ENCODE measurements at places on chromosomes 2 and 18.

- peak; percentile 54 for DNase-seq
Observed at GRCh38 chr18:23662309-23663263, at the start of gene ANKRD29. Gene ANKRD29, minus strand, starts transcription at chr18:23662911. Its CDS starts 181 bp downstream, at chr18:23662730.

- no peak for DNase-seq
Observed at GRCh38 chr2:234492717-234493485, 4.0 kb downstream of the ARL4C start.

DNA sequence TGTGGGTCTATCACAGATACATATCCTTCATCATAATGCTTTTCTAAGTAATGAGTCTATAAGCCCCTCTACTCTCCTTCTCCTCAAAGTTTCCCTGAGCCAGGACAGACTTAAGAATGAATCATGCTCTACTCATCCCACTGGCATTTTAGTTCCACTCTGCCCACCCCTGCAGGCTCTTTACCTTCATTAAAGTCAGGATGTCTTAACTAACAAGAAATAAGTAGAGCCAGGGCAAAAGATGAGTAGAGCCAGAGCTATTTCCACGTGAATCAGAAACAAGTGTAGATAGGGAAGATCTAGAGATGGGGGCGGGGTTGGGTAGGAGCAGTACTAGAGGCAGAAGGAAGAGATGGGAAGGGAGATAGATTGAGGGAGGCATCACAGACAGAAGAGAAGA lies 790.5 kb downstream of the RNF144A start:
- no peak for DNase-seq

- DNase-seq, result no peak
Observed at GRCh38 chr2:122055521-122055931, 300.1 kb downstream of the TSN start.

- no peak for DNase-seq
Observed at GRCh38 chr2:74364533-74365505, 15.3 kb downstream of the DCTN1 start.

DNA sequence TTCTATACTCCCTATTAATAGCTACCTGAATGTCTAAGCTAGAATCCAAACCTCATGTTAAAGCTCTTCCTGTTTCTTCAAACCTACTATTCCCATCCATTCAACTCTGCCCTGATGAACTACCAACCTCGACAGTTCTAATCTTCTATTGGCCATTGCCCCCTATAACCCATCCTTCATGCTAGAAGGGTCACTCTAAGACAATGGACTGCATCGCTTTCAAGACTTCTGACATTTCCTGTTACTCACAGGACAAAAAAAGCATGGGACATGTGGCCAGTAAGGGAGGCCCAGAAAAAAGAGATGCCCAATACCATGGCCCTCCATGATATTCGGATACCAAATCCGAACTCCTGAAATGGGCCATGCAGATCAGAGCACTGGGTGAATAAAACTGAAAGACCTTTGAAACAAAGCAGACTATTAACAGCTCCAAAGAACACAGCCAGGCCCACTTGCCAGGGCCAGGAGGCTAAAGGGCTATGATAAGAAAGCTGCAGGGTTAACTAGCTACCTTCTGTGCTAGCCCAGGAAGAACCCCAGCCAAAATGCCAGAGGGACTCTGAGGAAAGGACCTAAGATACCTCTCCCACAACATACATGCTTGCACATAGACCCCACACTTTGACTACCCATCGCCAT lies 4.5 kb downstream of the B4GALT6 start:
- no peak for DNase-seq

GRCh38 chr2:203756161-203756560 lies 49.7 kb downstream of the CD28 start:
- no peak for DNase-seq

DNA sequence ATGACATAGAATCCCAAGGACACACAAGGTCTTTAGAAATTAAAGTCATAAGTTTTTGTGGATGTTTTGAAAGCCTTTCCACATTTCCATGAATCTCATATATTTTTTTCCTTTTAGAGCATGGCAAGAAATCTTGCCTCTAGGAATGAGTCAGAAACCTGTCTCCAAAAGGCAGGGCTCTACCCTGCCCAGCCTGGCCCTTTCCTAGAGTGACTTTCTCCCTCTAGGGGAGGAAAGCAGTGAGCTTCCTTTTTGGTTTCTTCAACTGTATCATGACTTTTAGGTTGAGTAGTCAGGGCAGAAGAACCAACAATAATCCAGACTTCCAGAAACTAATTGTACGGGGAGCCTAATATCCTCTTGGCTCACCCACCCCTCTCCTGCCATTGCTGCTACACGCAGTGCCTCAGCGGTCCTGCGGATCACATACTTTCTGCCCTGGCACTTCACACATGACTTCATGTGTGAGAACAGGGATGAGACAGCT lies 300.3 kb downstream of the AGPS start:
- DNase-seq, result no peak

DNA sequence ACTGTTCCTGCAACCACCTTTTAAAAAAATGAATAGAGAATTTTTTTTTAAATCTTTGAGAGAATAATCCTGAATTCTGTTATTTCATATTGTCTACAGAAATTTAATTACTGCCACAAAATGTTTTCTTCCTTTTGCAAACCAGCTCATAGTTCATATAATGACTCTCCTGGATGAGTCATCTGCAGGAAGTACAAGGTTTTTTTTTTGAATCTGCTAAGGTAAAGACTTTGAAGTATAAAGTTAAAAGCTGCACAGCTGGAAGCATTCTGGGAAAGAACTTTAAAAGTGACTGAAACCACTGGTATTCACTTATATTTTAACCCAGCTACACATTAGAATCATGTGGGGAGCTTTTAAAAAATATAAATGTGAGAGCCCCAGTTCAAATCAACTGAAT lies 25.4 kb downstream of the SESTD1 start:
- DNase-seq, result no peak

DNA sequence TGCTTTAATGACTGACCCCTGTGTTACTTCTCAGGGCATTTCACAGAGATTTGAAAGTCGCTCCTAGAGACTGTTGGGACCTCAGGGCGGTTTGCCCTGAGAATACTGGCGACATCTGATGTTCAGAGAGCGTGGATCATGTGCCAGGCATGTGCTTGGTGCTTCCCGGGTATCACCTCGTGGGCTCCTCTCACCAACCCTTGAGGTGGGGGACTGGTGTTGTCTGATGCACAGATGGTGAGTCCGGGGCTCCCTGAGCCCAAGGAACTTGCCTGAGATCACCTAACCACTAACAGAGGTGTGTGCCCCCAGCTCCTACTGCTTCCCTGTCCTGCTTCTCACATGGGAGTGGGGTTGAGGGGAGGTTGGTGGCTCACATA lies 16.2 kb downstream of the ATOH8 start:
- no peak for DNase-seq

DNA sequence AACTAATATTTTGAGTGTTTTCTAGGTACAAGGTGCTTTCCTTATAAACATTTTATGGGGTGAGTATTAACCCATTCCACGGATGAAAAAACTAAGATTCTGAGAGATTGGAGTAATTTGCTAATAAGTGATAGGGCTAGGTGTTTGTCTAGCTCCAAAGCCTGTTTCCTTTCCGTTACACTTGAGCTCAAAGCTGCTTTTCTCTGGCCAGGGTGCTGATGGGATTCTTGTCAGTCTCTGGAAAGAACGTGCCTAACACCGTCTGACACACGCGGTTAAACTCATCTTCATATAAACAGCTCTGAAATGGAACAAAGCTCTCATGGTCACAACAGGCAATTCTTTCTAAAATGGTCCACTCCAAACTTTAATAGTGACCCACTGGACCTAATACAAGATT lies 2.0 kb upstream of the ANKRD29 start:
- no peak for DNase-seq

GRCh38 chr18:55448420-55448819 lies 139.6 kb downstream of the TCF4 start:
- no peak for DNase-seq

GRCh38 chr2:176158186-176158591 lies 1.1 kb downstream of the HOXD3 start:
- DNase-seq, result no peak

GRCh38 chr2:113370478-113371091 lies 66.9 kb upstream of the ZNG1B start:
- DNase-seq, result peak; percentile 60

- DNase-seq, result no peak
Observed at GRCh38 chr2:216430811-216431530, 18.7 kb downstream of the SMARCAL1 start.

DNA sequence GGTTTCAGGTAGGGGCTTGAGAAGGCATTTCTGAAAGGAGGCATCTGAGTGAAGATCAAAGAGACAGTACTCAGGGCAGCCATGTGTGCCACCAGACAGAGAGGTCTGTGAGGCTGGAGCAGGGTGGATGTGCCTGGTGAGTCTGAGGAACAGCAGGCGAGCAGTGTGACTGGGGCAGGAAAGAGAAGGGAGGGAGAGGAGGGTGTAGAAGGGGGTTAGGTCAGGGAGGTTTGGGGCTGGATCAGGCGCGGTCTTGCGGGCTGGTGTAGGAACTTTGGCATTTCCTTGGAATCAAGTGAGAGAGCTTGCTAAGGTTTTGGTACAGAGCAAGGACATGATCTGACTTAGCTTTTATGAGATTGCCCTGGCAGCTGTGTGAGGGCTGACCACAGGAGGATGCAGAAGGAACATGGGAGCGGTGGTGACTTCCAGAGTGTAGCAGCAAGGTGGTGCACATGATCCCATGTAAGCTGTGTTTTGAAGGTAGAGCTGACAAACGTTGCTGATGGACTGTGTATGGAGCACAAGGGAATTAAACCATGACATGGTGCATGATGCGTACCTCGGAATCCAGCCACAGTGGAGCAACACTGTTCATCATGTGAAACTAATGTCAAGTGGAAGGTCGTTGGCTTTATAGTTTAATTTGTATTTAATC lies 13.9 kb downstream of the RAB31 start:
- DNase-seq, result no peak
